COR-L47 (cell line): ENCODE measurements at places on chromosomes 1 and 21.

DNA sequence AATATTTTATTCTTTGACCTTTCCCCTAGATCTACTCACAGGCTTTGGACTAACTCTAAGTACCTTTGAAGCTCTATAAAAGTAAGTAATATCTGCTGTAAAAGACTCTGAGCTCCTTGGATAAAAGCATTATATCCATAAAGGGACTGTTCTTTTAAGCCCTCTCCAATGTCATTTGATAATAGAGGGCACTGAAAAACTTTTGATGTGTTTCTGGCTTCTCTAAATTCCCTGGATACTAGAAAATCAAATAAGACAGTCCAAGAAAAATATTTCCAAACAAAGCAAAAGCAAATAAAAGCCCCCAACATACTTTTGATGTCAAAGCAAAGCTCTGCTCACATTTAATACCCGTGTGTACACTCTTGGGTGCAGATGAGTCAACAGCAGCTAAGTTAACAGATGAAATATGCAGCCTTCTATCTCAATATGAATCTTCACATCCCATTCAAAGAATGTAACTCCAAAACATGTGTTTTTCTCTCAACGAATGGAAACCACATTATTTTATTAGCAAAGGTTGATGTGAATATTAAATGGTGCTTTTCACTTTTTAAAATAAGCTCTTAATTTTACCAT lies 230.3 kb downstream of the CENPF start:
- no peak for DNase-seq

- DNase-seq, result no peak
Observed at GRCh38 chr1:244634546-244634945, 18.4 kb upstream of the DESI2 start.

DNA sequence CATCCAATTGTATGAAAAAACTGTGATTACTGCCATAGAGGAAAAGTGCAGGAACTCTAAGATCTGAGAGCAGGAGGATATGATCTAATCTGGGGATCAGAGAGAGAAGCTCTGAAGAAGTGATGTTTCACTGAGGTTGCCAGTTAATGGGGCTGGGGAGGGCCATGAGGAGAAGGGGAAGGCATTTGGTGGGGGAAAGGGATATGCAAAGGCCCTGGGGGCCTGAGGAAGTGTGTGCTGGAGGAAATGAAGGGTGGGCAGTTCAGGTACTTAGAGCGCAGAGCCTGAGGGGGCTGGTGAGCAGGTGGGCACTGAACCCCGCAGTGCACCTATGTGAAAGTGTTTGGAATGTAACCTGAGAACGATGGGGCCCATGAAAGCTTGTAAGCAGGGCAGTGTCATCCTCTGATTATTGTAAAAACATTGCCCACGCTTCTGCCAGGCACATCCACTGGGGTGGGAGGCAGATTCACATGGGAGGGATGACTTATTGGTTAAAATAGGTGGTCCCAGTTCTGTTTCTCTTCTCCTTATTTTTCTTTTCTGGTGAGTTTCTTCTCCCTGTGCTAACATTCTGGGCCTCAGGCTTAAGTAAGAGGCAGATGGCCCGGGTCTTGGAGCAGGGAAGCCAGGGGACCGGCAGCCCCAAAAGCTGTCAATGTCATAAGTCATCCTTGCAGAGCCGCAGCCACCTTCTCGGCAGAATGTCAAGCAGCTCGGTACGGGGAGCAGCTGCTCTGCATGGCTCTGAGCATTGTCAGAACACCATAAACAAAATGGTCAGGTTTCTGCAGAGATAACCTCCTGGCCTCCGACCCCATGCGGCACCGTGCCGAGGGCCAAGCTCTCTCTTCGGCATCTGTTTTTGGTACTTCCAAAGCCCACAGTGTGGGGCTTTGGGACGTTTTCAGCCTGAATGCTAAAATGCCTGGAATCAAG lies 492.0 kb upstream of the VAMP3 start:
- no peak for DNase-seq

GRCh38 chr1:218878369-218878768 lies 295.3 kb upstream of the LYPLAL1 start:
- no peak for DNase-seq

GRCh38 chr1:183872403-183872802 lies 67.5 kb downstream of the RGL1 start:
- no peak for DNase-seq

DNA sequence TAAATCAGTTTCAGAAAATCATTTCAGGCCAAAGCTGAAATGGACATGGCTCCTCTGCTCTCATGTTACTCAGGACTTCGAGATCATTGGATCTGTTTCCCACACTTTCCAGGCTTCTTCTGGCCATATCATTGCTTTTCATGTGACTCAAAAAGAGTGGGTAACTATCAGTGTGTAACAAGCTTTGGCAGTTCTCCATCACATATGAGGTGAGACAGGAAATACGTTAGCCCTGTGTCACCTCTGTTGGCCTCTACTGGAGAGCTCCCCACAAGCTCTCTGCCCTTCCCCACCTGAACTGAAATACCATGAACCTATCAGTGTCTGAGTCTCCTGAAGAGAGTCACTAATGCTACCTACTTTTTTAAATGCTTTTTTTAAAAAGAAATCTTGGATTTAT lies 128.2 kb downstream of the LBR start:
- DNase-seq, result no peak

GRCh38 chr1:27057801-27058625 lies 45.4 kb upstream of the TENT5B start:
- peak; percentile 46 for DNase-seq

GRCh38 chr1:37692834-37693175 lies 489 bp downstream of the CDCA8 start:
- no peak for DNase-seq

DNA sequence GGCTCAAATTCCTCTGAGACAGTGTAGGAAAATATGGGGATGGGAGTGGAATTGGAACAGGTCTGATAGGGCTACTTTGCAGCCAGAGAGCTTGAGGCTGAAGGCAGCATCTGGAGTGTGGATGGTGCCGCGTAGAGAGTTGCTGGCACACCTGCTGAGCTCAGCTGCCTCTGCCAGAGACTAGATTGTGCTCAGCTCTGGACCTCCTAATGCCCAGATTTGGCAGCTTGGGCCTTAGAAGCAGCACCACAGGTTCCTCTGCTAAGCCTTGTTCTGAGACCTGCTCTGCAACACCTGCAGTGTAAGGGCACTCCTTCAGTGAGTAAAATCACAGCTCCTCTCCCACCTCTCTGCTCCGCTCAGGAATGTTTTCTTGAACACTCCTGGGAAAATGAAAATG lies 23.3 kb downstream of the ACOT11 start:
- DNase-seq, result no peak

- no peak for DNase-seq
Observed at GRCh38 chr1:182235604-182235951, 156.0 kb downstream of the GLUL start.

GRCh38 chr1:154350383-154350782 lies 25.1 kb downstream of the ATP8B2 start:
- DNase-seq, result no peak

GRCh38 chr1:117537291-117537920 lies 68.4 kb upstream of the TENT5C start:
- peak; percentile 8 for DNase-seq

GRCh38 chr1:177944016-177944949 lies 25.6 kb downstream of the SEC16B start:
- no peak for DNase-seq
